ENCODE measurements at places on chromosomes 1 and 21. TPM values are rescaled to one million over a fixed set of nuclear protein-coding genes. Genes with fewer than 3 reads are reported as not detected.

DNA sequence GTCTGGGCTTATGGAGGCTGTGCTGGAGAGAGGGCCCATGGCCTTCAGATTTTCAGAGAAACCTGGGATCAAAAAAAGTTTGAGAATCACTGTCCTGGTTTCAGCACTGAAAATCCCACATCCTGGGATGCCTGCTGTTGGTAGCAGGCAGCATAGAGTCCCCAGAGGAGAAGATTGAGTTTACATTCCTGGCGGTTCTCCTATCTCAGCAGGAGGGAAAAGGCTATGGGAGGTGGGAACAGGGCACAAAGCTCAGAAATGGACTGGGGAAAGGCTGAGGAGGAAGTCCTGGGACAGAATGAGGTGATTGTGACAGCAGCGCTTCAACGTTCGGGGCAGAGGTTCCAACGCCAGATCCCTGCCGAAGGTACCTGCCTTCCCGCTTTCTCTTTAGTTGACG is 103.4 kb downstream of the ETS2 start:
- no peak overlapping the region for H3K27ac ChIP-seq
- no peak overlapping the region for H3K4me3 ChIP-seq
- no peaks in the 10 kb centered on the region for H3K36me3 ChIP-seq
- H3K4me1 ChIP-seq: peaks cover 24% of the 10 kb centered on the region
- DNase-seq: no peak

DNA sequence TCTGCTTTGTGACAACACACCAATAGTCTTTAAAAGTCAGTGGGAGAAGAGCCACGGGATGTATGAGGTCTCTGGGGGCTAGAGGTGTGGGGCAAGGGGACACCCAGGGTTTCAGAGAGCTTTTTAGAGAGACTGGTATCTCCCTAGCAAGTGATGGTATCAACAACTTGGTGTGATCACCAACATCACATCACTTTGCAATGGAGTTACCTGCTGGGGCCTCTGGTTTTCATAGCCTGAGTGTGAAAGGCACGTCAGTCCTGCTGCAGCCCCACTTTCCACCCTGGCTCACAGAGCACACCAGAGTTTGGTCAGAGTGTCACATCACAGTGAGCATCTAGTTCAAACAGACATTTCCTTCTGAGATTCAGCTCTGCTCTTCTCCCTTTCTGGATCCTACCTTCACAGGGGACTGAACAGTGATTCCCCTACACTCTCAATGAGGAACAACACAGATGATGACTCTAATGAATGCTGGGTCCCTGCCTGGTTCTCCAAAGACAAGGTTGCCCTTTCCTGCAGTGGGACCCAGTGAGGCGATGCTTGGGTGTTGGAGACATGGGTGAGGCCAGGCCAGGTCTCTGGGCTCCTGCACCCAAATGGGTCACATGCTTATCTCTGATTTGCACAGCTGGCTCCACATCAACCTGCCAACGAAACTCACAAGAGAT is 2.0 kb upstream of the MAN1C1 start:
- H3K36me3 ChIP-seq: no peaks in the 10 kb centered on the region
- H3K27me3 ChIP-seq: peaks cover 94% of the 10 kb centered on the region
- peaks cover 16% of the 10 kb centered on the region for H3K4me1 ChIP-seq
- H3K4me3 ChIP-seq: no peak overlapping the region
- no peak for DNase-seq

- no peaks in the 10 kb centered on the region for H3K36me3 ChIP-seq
- H3K4me3 ChIP-seq: no peak overlapping the region
- DNase-seq: no peak
- no peaks in the 10 kb centered on the region for H3K4me1 ChIP-seq
Observed at GRCh38 chr1:117631359-117632160, 25.7 kb downstream of the TENT5C start.

DNA sequence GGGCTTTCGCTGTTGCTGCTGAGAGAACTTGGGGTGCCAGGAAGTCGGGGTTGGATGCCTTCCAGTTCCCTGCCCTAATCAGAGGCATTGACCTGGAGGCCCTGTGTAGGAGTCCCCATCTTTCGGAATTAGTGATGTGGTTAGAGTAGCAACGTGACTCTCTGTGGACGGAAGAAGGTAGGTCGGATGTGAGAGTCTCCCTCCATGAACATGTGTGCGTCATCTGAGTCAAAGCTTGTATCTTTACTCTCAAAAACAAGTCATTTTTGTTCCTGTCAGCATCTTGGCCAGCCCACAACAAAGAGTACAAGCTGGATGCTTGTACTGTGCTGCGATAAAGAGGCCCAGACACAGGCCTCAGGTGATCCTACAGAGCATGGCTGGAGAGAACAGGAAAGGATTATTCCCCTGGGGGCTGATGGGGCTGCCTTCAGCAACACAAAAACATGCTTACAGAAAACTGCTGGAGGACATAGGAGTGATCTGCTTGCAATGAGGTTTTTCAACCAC is 31.0 kb upstream of the IL10 start:
- DNase-seq: peak; percentile 83
- no peaks in the 10 kb centered on the region for H3K36me3 ChIP-seq
- peaks cover 14% of the 10 kb centered on the region for H3K4me1 ChIP-seq
- no peak overlapping the region for H3K4me3 ChIP-seq

DNA sequence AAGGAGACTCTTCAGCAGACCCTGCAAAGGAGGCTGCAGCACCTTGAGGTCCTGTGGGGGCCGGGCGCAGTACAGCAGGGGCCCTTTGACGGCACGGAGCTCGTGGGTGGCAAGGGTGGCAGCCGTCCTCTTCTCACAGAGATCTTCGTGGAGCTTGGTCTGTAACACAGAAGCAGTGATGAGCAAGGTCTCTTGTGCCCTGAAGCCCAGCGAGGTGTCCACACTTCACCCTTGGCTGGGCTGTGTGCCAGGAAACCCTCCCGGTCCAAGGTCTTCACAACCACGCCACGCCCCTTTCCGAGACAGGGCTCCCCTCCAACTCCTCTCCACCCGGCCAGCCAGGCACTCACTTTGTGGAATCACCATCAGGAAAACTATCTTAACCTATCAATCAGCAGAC is 11.3 kb downstream of the LRRC47 start:
- no peaks in the 10 kb centered on the region for H3K4me1 ChIP-seq
- H3K27ac ChIP-seq: no peak overlapping the region
- H3K36me3 ChIP-seq: peaks cover 87% of the 10 kb centered on the region
- no peak for DNase-seq
- H3K4me3 ChIP-seq: no peak overlapping the region
- no peaks in the 10 kb centered on the region for H3K27me3 ChIP-seq

DNAH14 gene
- total RNA-seq: 31.9 TPM

FAAH gene
- 10.9 TPM for total RNA-seq
